ENCODE measurements at places on chromosomes 1 and 21.

DNA sequence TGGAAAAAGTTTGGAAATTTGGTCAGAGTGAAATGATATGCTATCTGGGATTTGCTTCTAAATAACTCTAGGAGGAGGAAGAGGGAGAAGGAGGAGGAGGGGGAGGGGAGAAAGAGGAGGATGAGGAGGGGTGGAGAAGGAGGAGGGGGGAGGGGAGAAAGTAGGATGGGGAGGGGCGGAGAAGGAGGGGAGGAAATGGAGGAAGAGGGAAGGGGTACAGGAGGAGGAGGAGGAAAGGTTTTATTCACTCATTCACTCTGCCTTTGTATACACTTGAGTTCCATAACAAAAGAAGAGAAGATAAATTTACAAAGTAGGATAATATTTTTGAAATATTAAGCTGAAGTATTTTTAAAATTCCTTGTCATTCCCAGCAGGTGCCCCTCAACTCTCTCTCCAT, 6.3 kb upstream of the VPS26C start:
- DNase-seq: no peak

- DNase-seq: no peak
Measured at GRCh38 chr1:186002406-186002805, 268.2 kb downstream of the HMCN1 start.

GRCh38 chr1:201335901-201336300, 41.6 kb downstream of the TNNT2 start:
- no peak for DNase-seq

GRCh38 chr1:113670650-113671049, 88.6 kb downstream of the PHTF1 start:
- DNase-seq: no peak

- no peak for DNase-seq
Measured at GRCh38 chr1:117985973-117986372, 56.4 kb downstream of the WDR3 start.

GRCh38 chr1:160206036-160206389, 829 bp downstream of the PEA15 start:
- peak; percentile 13 for DNase-seq

DNA sequence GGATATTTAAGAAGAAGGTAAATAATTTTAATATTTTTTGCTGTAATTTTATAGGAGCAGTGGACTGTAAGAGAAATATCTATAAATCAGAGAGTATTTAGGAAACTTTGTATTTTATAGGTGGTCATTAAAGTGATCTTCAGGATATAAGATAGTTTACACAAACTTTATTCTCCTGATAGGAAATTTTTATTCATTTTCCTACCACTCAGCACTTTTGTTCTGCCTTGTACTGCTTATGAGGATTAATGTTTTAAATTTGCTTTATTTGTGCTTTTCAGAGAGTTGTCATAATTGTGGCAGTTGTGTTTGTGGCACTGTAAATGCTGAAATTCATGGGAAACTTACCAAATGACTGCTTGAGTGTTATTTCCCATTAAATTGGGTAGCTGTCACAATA, 29.7 kb downstream of the UHMK1 start:
- DNase-seq: no peak

DNA sequence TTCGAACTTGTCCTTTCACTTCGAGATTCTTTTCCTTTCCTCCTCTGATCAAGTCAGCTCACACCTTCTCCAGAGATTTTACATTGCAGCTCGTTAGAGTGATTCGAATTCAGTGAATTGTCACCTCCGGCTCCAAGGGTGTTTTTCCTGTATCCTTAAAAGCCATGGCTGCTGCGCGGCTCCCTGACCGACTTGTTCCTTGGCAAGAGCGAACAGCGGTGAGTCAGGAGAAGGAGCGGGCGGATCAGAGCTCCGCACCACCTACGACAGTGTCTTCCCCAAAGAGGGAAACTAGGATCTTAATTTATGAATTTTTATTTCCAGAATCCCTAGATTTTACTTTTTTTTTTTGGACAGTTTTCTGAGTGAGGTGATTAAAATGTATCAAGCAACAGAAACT, 204.4 kb upstream of the ADGRL2 start:
- DNase-seq: no peak

- no peak for DNase-seq
Measured at GRCh38 chr1:59468828-59469428, 172.0 kb downstream of the FGGY start.

GRCh38 chr1:224801844-224802490, 127.5 kb upstream of the DNAH14 start:
- DNase-seq: no peak

DNA sequence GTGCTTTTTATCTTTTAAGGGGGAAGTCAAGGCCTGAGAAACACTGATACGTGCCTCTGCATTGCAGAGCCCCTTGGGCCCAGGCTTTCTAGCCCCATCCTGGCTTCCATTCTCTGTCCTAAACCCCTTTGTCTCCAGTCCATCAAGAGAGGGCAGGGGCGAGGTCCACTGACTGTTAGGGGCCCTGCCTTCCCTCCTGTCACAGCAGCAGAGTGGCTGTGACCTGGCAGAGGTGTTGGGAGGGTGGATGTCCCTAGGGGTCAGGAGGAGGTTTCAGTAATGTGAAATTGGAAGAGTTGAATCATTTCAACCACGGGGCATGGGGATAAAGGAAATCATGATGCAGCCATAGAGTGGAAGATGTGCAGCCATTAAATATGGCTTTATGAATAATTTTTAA, 24.0 kb downstream of the SOX13 start:
- DNase-seq: no peak

DNA sequence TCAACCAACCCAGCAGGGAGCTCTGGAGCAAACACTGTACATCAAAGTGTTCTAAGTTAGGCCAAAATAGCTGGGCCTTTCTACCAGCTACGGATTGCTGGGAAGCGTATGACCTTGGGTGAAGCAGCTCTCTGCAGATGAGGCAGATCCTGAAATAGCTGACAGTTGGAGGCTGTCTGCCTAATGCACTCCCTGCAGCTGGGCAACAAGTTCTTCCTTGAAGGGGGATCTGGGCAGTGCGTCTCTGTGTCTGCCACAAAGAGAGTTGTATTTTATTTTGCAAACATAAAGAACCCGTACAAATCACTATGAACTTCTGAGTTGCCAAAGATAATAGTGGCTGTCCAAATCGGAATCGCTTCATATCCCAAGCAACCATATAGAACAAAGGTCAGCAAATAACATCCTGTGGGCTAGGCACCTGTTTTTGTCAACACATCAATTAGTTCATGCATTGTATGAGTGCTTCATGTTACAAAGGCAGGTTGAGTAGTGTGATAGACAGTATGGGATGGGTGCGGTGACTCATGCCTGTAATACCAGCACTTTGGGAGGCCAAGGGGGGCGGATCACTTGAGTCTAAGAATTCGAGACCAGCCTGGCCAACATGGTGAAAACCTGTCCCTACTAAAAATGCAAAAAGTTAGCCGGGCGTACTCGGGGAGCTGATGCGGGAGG, 29.1 kb upstream of the KLF17 start:
- peak; percentile 3 for DNase-seq

GRCh38 chr1:31467005-31467674, 54.1 kb downstream of the SERINC2 start:
- DNase-seq: no peak

DNA sequence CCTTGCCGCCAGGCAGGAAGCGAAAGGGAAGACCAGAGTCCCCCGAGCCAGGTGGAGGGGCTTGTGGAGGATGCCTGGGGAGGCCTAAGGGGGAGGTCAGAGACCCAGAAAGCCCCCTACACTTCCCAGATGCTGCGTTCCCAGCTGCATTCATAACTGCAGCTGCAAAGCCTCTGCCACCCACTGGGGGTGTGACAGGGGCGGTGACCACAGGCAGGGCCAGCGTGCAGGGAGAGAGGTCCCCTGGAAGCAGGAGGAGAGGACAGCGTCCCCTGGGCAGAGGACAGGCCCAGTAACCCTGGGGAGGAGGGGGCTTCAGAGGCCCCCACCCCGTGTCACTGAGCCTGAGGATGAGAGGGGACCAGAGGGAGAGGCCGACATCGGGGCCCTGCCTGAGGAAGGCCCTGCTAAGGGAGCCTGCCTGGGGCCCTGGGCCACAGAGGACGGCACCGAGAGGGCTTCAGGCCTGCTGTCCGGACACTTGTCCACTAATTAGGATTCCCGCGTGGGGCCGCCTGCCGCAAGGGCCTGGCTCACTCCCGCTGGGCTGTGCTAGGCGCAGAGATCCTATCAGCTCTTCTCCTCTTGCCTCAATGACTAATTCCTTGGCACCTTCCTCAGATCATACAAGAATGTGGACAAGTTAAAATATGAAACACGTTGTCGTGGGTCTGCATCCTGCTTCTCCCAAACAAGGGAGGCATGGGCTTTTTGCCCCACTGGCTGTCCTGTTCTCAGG, 49.1 kb upstream of the CCDC27 start:
- no peak for DNase-seq

DNA sequence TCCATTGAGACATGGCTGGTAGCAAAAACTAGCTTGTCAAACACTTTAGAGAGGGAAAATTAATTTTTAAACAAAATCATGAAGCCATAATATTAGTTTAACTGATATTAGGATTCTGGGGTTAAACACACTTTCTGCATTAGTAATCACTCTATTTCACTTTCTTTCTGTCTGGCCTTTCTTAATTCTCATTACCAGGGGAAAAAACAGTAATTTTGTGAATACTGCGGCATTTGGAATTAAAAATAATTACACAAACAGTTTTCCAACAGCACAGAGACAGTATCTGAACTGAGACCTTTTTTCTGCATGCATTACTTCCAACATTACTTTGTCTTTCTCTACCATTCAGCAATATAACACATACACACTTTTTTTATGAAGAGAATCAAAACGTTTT, 190.6 kb downstream of the MRPL39 start:
- no peak for DNase-seq

GRCh38 chr1:63892632-63893395, 119.0 kb downstream of the ROR1 start:
- no peak for DNase-seq

GRCh38 chr1:110888049-110888448, 15.1 kb downstream of the CD53 start:
- DNase-seq: no peak

DNA sequence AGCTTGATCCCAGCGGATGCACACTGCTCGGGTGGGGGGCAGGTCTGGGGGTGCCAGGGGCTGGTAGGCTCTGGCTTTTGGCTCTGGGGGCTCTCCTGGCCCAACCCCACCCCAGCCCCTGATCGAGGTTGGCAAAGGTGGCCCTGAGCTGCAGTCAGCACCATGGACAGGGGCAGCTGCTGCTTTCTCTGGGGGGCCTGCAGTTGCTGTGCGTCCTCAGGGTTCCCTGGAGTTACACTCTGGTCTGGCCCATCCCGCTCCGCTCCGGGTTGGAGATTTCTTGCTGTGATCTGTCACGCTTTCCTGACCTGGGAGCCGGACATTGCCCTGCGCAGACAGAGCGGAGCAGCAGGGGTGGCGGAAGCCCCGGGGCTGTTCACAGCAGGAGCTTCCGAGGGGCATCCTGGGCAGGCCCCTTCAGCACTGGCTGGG, 8.0 kb upstream of the PLCH2 start:
- peak; percentile 24 for DNase-seq

- DNase-seq: no peak
Measured at GRCh38 chr1:53162621-53163020, 20.2 kb upstream of the SLC1A7 start.

DNA sequence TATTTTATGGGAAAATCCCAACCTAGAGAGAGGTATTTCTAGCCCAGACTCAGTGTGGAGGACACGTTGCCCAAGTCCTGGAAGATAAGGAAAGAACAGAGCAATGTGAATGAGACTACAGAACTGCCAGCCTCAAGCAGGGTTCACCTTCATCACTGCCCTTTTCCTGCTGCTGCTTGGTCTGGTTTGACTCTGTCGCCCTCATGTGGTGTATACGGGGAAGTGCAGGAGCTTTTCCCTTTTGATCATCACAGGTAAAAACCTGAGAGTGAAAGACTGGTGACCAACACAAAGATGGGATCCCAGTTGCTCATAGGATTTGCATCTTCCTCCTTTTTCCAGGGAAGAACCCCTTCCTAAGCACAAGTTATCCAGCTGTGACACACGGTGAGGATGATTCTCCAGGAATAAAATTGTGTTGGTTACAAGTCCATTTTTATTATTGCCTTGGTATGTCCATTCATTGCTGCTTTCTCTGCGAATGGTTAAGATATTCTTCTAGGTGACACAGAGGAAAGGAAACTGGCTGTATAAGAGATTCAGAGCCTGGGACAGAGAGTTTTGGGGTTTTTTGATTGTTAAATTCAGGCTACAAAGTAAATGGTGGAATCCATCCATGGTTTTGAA, 89.5 kb upstream of the CD53 start:
- DNase-seq: no peak

DNA sequence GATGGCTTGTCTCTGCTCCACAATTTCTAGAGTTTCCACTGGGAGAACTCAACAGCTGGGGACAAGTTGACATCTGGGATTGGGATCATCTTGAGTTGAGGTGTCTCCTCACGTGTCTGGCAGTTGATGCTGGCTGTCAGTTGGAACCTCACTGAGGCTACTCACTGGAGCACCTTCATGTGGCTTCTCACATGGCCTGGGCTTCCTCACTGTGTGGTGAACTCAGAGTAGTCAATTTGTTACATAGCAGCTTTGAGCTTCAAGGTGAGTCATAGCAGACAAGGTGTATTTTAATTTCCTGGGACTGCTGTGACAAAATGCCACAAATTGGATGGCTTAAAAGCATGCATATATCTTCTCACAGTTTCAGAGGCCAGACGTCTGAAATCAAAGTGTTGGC, 44.0 kb downstream of the NTNG1 start:
- DNase-seq: no peak
